ENCODE measurements at places on chromosomes 5 and 9.

DNA sequence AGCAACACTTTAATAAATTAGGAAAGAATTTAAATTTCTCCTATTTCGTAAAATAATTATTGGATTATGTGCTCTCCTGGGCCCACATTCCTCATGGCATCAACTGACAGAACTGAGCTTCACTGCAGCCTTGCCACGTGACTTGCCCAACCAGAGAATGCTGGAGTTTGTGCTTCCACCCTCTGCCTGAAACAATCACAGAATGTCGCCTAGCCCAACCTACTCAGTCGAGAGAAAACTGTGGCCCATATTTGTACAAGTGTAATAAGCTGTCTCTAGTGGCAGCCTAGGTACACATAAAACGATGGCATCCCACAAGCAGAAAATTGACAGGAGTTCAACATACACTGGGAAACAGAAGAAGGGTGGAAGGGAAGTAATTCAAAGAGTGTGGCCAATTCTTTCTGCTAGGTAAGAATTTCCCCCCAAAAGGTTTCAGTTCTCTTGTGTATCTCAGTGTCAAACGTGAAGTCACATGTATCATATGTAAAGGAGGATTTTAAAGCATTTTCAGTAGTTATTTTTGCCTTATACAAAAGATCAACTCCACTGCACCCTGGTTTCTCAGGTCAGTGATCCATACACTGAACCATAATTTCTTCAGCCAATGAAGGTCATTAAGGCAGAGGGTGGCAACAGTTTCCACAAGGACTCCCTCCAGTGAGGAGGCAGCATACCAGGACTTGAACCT is 41.7 kb downstream of the ZNF608 start:
- DNase-seq, result no peak

- no peak for DNase-seq
Observed at GRCh38 chr5:93622240-93622885, 39.3 kb downstream of the NR2F1 start.

GRCh38 chr5:135239453-135240282 is 159.4 kb downstream of the MACROH2A1 start:
- DNase-seq, result no peak

DNA sequence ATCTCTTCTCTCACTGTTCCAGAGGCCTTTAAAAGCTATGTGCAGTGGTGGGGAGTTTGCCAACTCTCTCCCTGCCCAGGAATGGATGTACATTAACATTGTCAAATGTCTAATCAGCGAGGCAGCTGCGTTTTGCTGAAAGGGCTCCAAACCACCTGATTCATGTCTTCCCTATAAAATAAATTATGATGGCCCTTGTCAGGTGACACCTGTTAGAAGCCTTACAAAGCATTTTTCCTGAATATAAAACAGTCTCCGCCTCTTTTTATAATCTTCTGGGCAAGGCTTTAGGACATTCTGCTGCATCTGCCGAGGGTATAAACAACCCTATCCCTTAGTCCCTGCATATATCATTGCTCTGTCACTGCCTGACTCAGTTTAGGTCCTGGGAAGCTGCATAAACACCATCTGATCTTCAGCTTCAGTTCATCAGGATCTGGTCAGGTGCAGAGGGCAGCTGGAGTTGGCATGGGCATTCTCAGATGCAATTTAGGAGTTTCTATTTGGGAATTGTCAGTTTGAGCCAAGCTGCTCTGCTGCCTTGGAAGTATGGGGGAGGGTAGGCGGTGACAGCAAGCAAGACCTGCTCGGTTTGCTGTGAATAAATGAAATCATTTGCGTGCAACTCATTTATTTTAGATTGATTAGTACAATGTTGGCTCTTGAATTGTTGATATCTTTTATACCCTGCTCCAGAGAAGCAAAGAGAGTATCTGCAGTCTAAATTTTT is 103.5 kb downstream of the ACER2 start:
- DNase-seq, result no peak

DNA sequence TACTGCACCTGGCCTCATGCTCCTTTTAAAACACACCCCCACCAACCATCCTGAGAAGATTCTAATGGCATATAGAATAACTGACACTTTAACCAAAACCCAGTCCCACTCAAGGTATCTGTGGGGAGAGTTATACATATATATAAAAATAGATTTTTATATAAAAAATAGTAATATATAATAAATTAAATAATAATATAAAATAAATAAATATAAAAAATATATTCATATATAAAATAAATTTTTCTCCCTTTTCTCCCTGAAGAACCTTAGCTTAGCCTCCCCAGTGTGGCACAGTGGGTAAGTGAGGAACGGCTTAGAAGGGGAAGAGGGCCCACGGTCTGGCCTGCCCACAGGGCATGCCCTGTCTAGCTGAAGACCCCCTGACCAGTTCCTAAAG is 51.1 kb upstream of the SSBP2 start:
- DNase-seq, result no peak

DNA sequence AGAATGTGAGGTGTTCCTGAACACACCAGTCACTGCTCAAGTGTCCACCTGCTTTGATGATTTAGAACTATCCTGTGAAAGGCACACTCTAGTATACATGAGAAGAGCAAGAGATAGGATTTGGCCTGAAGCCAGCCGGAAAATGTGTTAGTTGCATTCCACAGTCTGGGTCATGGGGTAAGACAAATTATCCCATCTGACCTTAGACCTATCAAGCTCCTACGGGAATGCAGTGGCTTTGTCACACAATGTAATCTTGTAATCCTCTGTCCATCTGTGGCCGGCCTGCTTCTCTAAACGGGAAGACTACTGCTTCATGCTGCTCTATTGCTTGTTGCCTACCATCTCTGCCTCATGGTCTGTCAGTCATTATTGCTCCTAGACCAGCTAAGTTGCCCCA is 92.4 kb upstream of the PRRC1 start:
- no peak for DNase-seq

DNA sequence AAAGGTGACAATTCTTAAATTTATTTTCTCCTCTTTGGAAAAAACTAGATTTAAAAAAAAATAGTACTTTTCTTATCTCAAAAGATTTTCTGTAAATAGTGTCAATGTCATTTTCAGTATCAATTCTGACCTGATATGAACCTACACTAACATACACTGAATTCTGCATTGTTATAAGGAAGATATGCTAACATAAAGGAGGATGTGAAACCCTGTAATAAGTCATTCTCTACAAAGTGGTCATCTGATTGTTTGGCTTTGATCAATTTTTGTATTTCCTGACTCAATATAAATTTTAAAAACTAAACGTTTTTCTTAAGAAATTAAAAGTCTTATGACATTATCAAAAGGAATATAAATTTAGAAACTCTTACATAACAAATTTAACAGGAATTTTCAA is 233.6 kb upstream of the EDIL3 start:
- DNase-seq, result no peak

DNA sequence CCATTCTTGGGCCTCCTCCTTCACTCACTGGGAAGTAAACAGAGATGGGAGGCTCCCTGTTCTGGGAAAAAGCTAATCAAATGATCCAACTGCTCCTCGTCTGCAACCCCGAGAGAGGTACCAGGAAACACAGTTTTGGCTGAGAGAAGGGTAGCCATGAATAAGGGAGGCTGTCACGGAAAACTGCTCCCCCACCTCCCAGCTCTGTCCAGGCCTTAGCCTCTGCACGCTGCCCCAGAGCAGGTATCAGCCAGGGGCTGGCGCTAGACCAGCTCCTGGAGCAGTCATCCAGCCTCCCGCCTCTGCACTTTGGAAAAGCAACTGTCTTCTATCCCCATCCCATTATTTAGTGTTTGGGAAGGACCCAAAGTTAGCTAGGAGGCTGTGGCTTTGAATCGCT is 266.1 kb downstream of the NDUFS4 start:
- DNase-seq, result no peak

GRCh38 chr9:38621434-38622287 is 1.3 kb upstream of the ANKRD18A start:
- no peak for DNase-seq

GRCh38 chr9:78167356-78167755 is 68.5 kb upstream of the CEP78 start:
- no peak for DNase-seq

- no peak for DNase-seq
Observed at GRCh38 chr9:129455151-129455995, 165.5 kb downstream of the C9orf50 start.

DNA sequence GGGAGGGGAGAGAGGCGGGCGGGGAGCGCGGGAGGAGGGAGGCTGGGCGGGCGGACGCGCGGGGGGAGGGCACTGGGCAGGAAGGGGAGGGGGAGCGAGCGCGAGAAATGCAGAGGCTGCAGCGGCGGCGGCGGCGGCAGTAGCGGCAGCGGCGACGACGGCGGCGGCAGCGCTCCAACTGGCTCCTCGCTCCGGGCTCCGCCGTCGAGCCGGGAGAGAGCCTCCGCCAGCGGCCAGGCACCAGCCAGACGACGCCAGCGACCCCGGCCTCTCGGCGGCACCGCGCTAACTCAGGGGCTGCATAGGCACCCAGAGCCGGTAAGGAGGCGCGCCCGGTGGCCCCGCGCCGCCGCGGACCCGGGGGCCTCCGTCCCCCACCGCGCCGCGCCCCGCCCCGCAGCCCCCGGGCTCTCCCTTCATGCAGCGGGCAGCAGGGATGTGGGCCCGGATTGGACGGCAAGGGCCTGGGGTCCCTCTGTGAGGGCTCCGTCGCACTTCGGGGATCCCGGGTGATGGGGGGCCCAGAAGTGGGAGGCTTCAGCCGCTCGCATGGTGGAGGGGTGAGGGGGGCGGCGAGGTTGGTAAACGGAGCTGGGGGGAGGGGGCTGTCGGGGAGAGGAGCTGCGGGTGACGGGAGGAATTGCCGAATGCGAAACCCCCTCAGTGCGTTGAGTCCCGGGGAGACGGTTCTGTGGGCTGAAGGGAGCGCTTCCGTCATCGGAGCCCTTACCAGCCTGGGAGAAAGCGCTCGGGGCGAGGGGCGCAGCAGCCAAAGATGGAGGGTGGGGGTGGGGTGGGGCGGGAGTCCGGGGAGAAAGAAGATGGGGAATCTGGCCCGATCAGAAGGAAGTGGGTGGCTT is at the start of gene BASP1:
Gene BASP1, plus strand, starts transcription at position 139 of the 860 bp plus-strand sequence. CDS start 57,586 bp downstream, outside the sequence.
- no peak for DNase-seq

DNA sequence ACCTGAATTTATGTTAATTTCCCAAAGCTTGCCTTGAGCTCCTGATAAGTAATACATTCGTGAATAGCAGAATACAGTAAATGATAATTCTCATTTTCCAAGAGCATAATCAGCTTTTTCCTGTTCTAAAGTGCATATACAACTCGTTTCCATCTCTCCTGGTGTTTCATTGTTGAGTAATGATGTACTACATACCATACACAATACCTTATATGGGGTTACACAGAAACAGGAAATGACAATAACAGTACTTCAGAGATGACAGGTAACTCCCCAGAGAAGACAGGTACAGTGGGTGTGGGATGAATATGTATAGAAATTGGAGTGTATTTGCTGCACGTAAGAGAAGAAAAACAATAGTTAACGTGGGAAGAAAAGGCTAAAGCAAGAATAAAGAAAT is 287.1 kb downstream of the TENT4A start:
- no peak for DNase-seq

DNA sequence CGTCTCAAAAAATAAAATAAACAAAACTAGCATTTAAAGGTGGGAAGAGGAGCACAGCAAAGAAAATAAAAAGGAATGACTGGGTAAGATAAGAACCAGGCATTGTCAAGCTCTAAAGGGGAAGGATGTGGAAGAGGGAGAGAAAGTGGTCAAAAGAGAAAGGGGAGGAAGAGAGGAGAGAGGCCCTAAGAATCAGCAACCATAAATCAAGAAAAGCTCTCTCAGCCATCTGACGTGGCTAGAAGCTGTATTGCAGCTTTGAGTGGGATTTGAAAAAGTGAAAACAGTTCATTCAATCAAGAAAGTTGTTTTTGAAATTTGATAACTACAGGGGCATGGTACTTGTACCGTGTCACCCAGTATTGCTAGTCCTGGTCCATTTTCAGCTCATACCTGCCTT is 45.4 kb upstream of the F2R start:
- DNase-seq, result no peak

DNA sequence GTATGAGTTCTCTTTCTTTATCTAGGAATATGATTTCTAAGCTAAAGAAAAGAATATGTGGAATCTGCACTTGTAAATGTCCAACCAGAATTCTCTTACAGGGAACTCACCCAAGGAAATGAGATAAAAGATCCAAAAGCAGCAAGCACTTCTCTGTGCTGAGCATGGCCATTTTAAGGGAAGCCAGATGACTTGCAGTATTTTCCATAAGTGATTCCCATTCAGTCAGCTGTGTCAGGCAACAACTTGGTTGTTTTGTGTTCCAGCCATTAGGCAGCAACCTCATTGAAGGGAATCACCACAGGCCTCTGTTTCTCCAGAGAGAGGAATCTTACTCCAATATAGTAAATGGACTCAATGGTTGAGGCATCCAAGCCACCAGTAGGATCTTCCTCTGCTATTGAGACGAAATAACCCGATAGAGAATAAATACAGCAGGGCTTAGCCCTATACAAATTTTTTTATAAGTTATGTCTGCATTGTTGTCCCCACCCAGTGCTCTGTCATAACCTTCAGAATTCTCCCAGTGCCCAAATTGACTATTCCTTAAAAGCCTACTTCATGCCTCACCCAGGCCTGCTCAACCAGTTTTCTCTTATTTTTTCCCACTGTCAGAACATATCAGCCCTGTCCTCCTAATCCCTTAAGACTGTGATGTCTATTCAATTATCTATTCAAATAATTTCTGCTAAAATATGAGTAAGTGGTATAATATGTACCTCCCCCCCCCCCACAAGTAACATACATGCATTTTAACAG is 236.6 kb downstream of the PJA2 start:
- DNase-seq, result no peak

GRCh38 chr5:178186427-178186826 is 744 bp downstream of the GMCL2 start:
- no peak for DNase-seq

GRCh38 chr5:126816649-126817048 is 39.7 kb downstream of the LMNB1 start:
- DNase-seq, result no peak

DNA sequence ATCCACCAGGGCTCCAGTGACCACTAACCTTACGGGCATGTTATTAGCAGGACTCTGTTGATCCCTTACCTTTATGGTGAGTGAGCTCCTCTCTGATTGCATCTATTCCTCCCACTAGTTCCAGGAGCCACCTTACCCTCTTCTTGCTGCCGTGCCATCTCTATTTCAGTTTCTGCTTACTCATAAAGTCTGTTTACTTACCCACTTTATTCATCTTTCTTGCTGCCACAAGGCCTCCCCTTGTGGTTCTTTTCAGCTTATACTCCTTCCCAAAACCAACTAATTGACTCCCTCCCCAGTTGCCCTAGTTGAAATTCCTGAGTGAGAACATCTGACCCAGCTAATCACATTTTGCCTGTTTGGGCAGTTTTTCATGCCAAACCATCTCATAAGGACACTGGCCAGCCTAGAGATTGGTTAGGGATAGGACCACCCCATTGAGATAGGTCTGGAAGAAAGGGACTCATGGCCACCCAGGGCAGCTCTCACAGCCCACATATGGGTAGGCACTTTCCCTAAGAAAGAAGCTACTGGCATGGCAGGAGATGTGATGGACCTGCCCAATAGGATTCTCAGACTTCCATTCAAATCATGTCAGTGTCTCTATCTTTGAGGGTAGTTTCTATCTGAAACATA is 412.7 kb downstream of the EFNA5 start:
- no peak for DNase-seq

- DNase-seq, result no peak
Observed at GRCh38 chr5:15116996-15117395, 245.4 kb upstream of the ANKH start.

GRCh38 chr5:27144456-27144855 is 106.1 kb upstream of the CDH9 start:
- no peak for DNase-seq

- no peak for DNase-seq
Observed at GRCh38 chr9:73009649-73010288, 56.9 kb upstream of the ALDH1A1 start.

GRCh38 chr5:57595523-57595991 is 112.9 kb upstream of the ACTBL2 start:
- no peak for DNase-seq

- no peak for DNase-seq
Observed at GRCh38 chr5:7850395-7851239, at the start of gene CFAP90. CFAP90 (minus strand) TSS chr5:7851133; CDS start chr5:7851021, 112 bp downstream.
